Stimulated activated CD4-positive, alpha-beta T cell treated with anti-CD3 and anti-CD28 coated beads, TNF-alpha, amount 100 ng/mL, for 24 hours (primary cell): ENCODE measurements at places on chromosomes 3 and 15.

DNA sequence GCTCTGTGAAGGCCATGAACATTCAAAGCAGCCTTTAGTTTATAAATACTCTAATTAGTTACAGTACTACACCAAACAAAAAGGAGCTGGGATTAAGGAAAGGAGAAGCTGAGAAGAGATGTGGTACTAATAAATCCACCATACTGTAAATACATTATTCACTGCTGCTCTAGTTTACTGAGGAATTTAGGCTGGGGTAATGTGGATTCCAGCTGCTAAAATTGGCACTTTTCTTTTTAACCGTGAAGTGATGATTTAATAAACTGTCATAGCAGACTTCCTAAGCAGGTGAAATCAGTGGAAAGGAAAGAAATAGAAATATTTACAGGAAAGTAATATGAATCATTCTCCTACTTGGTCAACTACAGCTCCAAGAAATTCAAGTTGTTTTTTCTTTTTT lies 88.7 kb downstream of the TFG start:
- DNase-seq: no peak

GRCh38 chr3:184981071-184981470 lies 169.1 kb downstream of the VPS8 start:
- DNase-seq: no peak

- no peak for DNase-seq
Observed at GRCh38 chr15:63065262-63066221, 23.0 kb downstream of the TPM1 start.

GRCh38 chr3:30524357-30525040 lies 81.9 kb upstream of the TGFBR2 start:
- no peak for DNase-seq

DNA sequence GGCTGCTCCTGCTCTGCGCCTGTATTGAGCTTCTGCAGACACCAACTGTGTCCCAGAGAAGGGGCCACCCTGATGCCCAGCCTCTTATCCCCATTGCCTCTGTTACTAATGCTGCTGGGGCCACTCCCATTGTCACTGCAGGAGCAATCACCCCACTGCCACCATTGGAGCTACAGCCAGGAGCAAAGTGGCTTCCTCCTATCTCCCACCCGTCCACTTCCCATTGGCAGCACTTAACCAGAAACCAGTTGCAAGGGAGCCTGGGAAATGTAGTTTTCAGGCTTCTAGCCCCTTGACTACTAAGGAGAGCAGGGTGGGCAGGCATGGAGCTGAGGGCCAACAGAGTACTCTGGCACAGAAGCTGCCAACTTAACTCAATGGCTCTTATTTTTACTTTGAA lies 55.9 kb upstream of the KLF13 start:
- DNase-seq: no peak

DNA sequence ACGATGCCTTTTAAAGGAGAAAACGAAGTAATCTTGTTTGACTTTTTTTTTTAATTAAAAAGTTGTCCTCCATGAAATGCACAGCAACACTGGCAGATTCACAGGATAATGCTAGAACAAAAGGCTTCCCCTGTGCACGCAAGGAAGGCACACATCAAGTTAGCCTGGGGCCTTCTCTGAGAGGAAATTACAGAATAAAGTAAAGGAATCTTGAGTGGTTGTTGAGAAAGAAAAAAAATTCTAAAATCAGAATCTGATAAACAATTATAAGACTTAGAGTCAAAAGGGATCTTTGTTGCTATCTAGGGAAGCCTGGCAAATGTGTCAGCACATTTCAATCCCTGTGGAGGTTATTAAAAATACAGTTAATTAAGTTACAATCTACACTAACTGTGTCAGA lies 946.0 kb downstream of the IGSF11 start:
- no peak for DNase-seq

- no peak for DNase-seq
Observed at GRCh38 chr15:94887391-94887790, 656.0 kb downstream of the MCTP2 start.

- no peak for DNase-seq
Observed at GRCh38 chr3:64140651-64141050, 84.6 kb downstream of the PRICKLE2 start.

- no peak for DNase-seq
Observed at GRCh38 chr3:37603722-37604121, 258.0 kb upstream of the CTDSPL start.

GRCh38 chr3:121821421-121822199 lies 13.2 kb downstream of the IQCB1 start:
- no peak for DNase-seq

DNA sequence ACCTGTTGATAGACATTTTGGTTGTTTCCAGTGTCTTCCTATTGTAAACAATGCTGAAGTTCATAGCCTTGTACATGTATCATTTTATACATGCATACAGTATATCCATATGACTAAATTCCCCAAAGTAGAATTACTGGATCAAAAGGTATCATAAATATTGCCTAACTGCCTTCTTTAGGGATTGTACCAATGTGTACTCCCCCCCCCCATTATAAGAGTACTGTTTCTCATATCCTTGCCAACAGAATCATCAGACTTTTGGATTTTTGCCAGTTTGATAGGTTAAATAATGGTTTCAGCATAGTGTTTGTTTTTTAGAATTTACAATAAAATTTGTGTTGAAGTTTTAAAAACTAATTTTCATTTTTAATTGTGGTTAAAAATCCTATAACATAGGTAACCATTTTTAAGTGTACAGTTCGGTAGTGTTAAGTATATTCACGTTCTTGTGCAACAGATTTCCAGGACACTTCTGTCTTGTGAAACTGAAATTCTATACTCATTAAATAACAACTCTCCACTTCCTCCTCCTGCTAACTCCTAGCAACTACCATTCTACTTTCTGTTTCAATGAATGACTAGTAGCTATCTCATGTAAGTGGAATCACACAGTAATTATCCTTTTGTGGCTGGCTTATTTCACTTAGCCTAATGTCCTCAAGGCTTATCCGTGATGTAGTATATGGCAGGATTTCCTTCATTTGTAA lies 30.8 kb upstream of the MAP3K13 start:
- no peak for DNase-seq

- no peak for DNase-seq
Observed at GRCh38 chr3:99145031-99145430, 243.5 kb upstream of the DCBLD2 start.

DNA sequence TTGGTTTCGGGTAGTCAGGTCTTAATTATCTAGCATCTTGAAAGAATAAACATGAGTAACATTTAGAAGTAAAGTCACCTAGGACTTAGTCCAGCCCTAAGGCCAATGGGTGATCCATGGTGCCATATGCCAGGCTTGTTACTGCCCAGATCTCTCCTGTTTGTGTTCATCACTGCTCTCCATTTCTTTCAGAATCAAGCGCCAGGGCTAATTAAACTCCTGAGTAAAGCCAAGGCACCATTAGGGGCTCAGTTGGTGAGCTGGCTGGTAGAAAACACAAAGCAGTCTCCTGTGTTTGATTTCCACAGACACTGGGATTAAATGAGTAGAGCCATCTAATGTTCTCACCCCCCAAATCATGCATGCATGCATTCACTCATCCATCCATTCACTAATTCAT lies 11.3 kb downstream of the CYP19A1 start:
- no peak for DNase-seq

- DNase-seq: no peak
Observed at GRCh38 chr15:79519628-79520027, 87.5 kb downstream of the MINAR1 start.

- DNase-seq: peak; percentile 81
Observed at GRCh38 chr3:52705688-52706686, at the start of the genes GLT8D1 and SPCS1. GLT8D1 (minus strand) TSS chr3:52705791; CDS start chr3:52700460, 5,331 bp downstream. SPCS1 (plus strand) TSS chr3:52706106; CDS start chr3:52706247, 141 bp downstream.

- peak; percentile 26 for DNase-seq
Observed at GRCh38 chr15:90648137-90649070, 68.7 kb upstream of the BLM start.

DNA sequence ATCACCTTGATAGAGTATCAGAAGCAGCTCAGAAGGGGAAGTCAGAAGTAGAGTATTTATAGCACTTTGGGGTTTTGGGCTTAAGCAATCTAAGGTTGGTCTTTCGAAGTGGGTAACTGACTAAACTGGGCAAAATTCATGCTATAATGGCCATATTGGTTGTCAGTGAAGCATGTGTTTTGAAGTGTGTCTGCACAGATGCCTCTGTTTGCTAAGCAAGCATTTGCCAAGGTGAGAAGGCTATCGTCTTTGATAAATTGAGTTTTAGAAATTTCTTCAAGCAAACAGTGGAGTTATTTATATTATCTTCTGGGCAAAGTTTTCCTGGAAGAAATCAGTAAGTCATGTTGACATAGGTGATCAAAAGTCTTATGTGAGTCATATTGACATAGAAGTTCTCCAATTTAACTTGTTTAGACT lies 412.8 kb upstream of the TGFBR2 start:
- DNase-seq: no peak

- no peak for DNase-seq
Observed at GRCh38 chr3:78823859-78824258, 943.9 kb downstream of the ROBO1 start.

DNA sequence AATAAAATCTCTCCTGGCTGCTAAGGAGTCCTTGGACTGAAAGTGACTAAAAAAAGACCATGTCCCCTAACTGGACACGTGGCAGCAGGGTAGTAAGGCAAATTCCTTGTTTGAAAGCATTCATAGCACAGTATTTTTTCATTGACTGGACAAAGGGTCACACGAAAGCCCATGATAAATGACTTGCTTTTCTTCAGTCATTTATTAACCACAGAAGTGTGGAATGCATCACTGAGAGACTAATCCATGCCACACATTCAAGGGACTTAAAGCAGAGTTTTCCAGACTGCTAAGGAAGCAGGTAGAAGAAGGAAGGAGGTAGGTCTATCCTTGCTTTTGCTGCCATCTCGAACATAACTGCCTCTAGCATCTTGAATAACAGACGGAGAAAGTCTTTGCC lies 31.2 kb downstream of the CASR start:
- DNase-seq: no peak
